Lower lobe of right lung (tissue), 2 donors: ENCODE measurements at places on chromosomes 1 and 21. TPM values are rescaled to one million over a fixed set of nuclear protein-coding genes. Genes with fewer than 3 reads are reported as not detected.

CENPS gene
- total RNA-seq: 13.4 TPM

DTL gene
- 3.9 TPM for total RNA-seq

TSHB gene
- not detected for total RNA-seq

LCE2B gene
- not detected for total RNA-seq

GSTM4 gene
- total RNA-seq: 15.7 TPM

RHEX gene
- total RNA-seq: 13.5 TPM

SERPINC1 gene
- 0.30 TPM for total RNA-seq

MATN1 gene
- total RNA-seq: not detected

ITGB3BP gene
- 18.5 TPM for total RNA-seq

CD164L2 gene
- 6.8 TPM for total RNA-seq

TBX19 gene
- 3.1 TPM for total RNA-seq

MASP2 gene
- total RNA-seq: not detected

PTPRC gene
- 214 TPM for total RNA-seq

IL20 gene
- not detected for total RNA-seq

CR1L gene
- total RNA-seq: 1.3 TPM

NBPF4 gene
- not detected for total RNA-seq

PLPPR5 gene
- total RNA-seq: not detected

ZNF683 gene
- 1.2 TPM for total RNA-seq

S100A7 gene
- total RNA-seq: not detected

PGLYRP4 gene
- total RNA-seq: 0.30 TPM

SPOCD1 gene
- total RNA-seq: 21.6 TPM

POLR3GL gene
- total RNA-seq: 25.4 TPM

EPHX1 gene
- total RNA-seq: 233 TPM

FALEC gene
- not detected for total RNA-seq

CHIA gene
- 10.9 TPM for total RNA-seq

PTGFRN gene
- 31.1 TPM for total RNA-seq

FCGR1A gene
- total RNA-seq: 65.3 TPM

RGS4 gene
- total RNA-seq: 0.89 TPM

HES3 gene
- total RNA-seq: not detected

RNU1-1 gene
- total RNA-seq: 6,803 TPM

CTSS gene
- total RNA-seq: 824 TPM

HEATR1 gene
- total RNA-seq: 24.4 TPM

CFH gene
- total RNA-seq: 69.6 TPM

HOOK1 gene
- 14.7 TPM for total RNA-seq

KCTD3 gene
- 25.3 TPM for total RNA-seq

KMO gene
- 23.0 TPM for total RNA-seq

FAM151A gene
- total RNA-seq: not detected

AMY2A gene
- not detected for total RNA-seq

MYOM3 gene
- 0.15 TPM for total RNA-seq

KCNQ4 gene
- 0.89 TPM for total RNA-seq

NOS1AP gene
- 3.6 TPM for total RNA-seq
